Fibroblast of villous mesenchyme (primary cell): ENCODE measurements at places on chromosomes 12 and 14.

GRCh38 chr14:104102282-104102914 is 16.9 kb downstream of the ASPG start:
- DNase-seq = no peak

- DNase-seq = no peak
Observed at GRCh38 chr12:62597253-62597652, 130.6 kb downstream of the MON2 start.

DNA sequence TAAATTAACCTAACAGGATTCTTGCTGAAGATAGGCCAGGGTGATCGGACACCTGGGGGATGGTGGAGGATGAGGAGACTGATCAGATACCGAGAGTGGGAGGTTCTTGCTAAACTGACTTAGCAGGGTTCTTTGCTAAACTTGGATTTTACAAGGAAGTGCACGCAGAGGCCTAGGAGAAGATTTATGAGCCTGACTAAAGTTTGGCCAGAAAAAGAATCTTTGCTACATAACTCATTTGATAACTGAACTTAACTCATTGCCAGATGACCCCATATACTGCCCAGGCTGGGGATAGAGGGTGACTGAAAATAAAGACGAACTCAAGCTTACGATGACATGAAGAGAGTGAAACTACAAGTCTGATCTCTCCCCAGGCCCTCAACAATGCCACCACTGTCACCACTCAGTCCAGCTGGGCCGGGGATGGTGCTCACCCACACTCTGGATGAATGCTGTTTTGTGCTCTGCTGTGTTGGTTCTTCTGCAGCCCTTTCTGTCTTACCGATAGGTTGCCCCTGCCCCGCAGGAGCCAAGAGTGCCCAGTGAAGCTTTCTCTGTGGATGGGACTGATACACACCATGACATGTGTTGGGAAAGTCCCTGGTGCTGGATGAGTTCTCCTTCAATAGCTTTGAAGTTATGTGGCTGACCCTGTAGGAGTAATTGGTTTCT is 29.0 kb downstream of the PPFIBP1 start:
- peak; percentile 90 for DNase-seq

- peak; percentile 57 for DNase-seq
Observed at GRCh38 chr12:53743266-53744129, 8.3 kb downstream of the CISTR start.

- DNase-seq = no peak
Observed at GRCh38 chr12:94592080-94592479, 58.3 kb downstream of the TMCC3 start.

DNA sequence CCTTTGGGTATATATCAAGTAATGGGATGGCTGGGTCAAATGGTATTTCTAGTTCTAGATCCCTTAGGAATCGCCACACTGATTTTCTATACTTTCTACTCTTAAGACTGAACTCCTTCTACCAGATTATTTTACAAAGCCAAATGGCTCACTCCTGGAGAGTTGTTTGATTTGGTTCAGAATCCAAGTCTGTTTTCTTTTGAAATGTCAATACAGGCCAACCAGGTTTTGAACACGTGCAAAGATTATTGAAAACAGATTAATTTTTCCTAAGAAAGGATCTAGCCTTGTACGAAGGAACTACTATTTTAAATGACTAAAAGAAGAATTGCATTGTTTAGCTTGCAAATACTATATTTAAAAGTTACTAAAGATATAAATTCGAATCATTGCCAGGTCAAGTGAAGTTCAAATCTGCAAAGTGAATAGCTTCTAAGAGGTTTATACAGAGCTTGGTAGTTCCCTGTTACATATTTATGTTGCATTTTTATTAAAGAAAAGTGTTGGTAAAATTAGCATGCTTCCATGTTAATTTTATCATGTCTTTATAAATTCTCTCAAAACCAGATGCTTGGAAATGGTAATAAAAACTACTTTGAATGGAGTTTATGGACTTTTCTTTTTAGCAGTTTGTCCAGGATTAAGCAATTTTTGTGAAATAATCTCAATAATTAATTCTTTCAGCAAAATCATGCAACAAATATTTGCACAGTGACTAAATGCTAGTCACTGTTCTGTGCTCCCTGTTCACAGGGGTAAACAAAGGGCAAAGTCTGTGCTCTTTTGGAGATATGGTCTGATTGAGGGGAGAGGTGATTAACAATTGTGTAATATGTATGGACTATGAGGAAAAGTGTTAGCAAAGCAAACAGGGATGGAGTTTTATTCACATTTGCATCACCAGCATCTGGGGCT is 38.9 kb downstream of the GPR65 start:
- DNase-seq = no peak

GRCh38 chr12:104371043-104371870 is 67.7 kb downstream of the EID3 start:
- no peak for DNase-seq

- DNase-seq = peak; percentile 32
Observed at GRCh38 chr12:95648990-95649791, 97.9 kb upstream of the USP44 start.

DNA sequence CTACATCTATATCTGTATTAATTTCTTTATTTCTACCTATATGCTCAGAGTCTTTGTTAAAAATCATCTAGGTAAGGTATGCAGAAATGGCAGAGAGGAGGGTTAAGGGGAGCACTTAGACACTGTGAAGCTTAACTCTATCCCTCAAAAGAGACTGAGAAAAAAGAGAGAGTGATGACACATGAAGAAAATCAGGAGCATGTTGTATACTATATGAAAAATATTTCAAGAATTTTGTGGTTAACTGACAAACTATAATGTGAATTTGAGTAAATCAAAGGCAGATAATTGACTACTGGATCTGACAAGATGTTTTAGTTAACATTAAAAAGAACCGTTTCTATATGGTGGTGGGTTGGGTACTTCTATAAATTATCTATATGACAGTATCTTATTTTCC is 1814.2 kb upstream of the SEL1L start:
- no peak for DNase-seq

DNA sequence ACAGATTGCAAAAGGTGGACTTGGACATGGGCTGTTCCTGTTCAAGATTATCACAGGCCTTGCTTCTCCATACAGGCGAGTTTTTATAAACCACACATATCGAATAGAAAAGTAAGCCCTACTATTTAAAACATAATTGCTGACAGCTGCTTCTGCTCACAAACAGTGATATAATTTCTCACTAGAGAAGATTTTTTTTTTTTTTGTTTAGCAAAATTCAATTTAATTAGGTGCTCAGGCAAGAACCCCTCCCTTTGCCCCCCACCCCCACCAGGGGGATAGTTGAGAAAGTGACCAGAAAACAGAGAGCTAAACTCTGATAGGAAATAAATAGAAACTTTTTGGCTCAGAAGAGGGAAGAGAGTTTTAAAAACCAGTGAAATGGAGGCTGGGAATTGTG is 132.8 kb upstream of the CRY1 start:
- no peak for DNase-seq

- peak; percentile 20 for DNase-seq
Observed at GRCh38 chr14:63573581-63573980, 30.4 kb upstream of the PPP2R5E start.

- DNase-seq = peak; percentile 49
Observed at GRCh38 chr12:55745361-55746173, 2.6 kb downstream of the GDF11 start.

DNA sequence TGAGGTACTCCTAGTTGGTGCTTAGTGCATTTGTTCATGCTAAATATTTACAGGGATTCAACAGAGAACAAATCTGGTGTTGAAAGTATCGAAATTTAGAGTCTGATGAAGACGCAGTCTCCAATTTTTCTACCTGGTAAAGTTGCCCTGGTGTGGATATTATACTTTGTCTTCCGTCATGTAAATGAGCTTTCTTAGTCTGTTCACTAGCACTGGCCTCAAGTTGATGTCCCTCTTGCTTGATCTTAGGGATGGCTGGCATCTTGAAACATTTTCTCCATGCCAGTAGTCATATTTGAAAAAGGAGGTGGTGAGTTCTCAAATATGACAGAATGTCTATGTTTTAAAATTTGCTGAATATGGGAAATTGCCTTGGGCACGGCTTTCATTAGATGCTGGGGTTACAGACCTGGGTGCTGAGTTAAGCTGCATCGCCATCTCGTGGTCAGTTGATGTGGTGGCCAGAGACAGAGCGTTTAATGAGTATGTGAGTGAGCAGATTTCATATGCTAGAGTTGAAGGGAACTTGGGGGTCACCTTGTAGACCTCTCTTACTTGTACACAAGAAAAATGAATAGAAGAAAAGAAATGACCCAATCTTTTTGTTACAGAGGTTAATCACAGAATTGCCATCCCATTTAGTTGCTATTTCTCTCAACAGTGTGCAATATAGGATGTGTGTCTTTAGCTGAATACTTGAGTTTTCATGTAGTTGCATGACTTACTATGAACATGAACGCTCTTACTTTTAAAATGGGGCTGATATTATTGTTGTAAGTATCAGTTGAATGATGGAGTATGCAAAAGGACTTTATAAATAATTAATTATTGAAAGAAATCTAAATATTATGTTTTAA is 172.8 kb upstream of the DCN start:
- peak; percentile 82 for DNase-seq

GRCh38 chr12:99498756-99499155 is 148.8 kb upstream of the GARIN6 start:
- peak; percentile 19 for DNase-seq

- no peak for DNase-seq
Observed at GRCh38 chr14:100867631-100868315, 35.7 kb downstream of the RTL1 start.
